GM18507 (cell line): ENCODE measurements at places on chromosomes 12 and 14.

DNA sequence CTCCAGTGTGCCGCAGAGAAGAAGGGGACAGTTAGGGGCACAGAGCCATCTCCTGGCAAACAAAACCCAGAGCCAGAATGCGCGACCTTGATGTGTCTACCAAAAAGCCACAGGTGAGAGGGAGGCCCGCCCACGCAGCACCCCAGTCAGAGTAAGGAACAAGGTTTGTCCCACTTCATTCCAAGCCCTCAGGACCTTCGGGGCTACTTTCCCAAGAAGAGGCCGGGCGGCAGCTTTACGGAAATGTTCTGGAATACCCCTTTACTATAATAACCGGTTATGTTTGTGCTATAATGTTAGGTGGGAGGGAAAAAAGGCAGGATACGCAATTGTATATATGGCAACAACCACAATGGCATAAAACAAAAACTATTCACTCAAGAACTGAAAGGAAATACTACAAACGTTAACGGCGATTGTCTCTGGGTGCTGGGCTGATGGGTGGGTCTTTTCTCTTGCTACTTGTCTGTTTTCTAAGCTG lies 12.3 kb downstream of the CCDC88C start:
- no peak for DNase-seq

GRCh38 chr14:30521899-30522736 lies 36.8 kb upstream of the G2E3 start:
- DNase-seq = no peak

- DNase-seq = peak; percentile 23
These were observed 353 bp downstream of the BAG5 start for GRCh38 chr14:103562179-103562428.

DNA sequence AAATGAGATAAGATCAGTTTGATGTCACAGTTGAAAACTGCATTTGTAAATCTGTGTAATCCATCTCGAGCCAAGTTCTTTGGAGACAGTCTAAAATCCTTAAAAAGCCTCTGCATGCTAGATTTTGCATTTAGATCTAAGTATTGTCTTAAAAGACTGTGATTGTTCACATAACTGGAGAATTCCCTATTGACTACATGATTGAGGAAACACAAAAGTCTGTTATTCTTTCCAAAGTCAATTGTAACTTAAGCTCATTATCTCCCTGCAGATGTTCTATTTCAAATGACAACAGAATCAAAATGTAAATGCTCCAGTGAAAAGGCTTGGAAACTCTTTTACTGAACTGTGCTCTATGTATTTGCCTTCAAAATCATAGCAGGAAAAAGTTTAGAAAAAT lies 77.8 kb downstream of the MYF5 start:
- no peak for DNase-seq

- no peak for DNase-seq
These were observed 578.4 kb upstream of the STXBP6 start for GRCh38 chr14:25628390-25628789.

- no peak for DNase-seq
These were observed at the start of gene ACACB for GRCh38 chr12:109115758-109116610. Gene ACACB (plus strand): TSS chr12:109116587. CDS start chr12:109139406, 22,819 bp downstream.

DNA sequence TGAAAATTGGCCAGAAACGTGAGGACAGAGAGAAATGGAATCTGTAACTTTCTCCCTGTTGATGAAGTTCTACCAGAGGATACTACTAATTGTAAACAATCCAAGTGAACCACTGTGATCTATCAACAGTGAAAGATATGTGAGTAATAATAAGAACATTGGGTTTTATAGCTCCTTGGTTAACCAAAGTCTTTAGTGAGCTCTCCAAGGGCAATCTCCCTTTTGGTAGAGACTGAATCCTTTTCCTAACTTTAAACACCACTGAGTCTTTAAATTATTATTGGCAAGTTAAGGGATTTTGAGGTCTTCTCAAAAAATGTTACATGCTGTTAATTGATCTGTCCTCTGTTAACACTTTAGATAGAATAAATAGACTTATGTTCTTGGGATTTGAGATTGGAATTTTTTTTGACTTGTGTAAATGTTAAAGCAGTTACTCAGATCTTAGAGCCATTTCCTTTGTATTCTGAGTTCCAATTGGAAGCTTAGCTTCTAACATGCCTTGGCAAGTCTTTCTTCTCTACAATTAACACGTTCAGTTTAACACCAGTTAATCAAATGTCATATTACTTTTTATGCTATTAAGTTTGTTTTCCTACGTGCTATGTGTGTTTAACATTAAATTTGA lies 338.2 kb upstream of the DDHD1 start:
- DNase-seq = no peak

GRCh38 chr14:51201890-51202289 lies 38.2 kb upstream of the TMX1 start:
- no peak for DNase-seq

- no peak for DNase-seq
These were observed 137.4 kb downstream of the DAAM1 start for GRCh38 chr14:59325906-59326305.

GRCh38 chr14:77547512-77548180 lies 49.0 kb upstream of the ISM2 start:
- no peak for DNase-seq

- DNase-seq = no peak
These were observed 38.3 kb upstream of the PRB2 start for GRCh38 chr12:11433664-11434063.

DNA sequence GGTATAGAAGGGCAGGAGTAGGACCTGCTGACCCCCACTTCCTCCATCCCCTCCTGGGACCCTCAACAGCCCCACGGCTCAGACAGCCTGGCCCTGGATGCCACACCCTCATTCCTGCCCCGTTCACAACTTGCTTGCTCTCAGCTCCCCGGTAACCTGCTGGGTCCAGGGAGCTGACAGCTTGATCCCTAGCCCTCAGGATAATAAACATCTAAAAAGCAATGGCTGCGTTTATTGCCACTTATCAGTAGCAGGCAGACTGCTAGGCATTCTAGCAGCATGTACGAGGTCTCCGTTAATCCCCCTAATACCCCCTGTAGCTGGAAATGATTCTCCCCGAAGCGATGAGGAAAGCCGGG lies 24.3 kb upstream of the RPLP0 start:
- no peak for DNase-seq

GRCh38 chr14:55356913-55357312 lies 54.7 kb downstream of the ATG14 start:
- DNase-seq = no peak

- DNase-seq = no peak
These were observed 66.7 kb upstream of the E2F7 start for GRCh38 chr12:77131977-77132490.

DNA sequence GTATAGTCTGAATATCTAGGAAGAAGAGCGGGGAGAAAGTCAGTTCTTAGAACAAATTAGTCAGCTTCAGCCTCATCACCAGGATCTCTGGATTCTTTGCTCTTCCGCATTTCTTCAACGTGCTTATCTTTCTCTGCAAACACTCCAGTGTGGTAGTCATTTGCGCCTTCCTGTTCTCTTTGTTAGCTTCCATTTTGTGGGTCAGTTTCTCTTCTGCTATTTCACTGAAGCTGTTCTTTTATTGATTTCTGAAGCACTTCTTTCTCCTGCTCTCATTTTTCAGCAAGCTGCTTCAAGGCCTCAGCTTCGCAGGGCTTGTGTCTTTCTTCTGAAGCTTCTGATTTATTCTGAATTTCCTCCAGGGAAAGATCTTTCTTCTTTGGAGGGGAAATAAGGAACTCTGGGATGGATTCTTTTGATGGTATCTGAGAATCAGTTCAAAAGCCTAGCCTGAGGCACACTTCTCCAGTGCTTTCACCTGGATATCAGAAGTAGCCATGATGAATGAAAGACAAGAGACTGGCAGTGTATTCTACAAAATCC lies 13.5 kb downstream of the AMN1 start:
- no peak for DNase-seq

- no peak for DNase-seq
These were observed 106.8 kb downstream of the CALM1 start for GRCh38 chr14:90503582-90503981.

- DNase-seq = no peak
These were observed 101.7 kb downstream of the RTN1 start for GRCh38 chr14:59768855-59769375.

GRCh38 chr12:56431850-56432249 lies 17.4 kb downstream of the TIMELESS start:
- no peak for DNase-seq

- no peak for DNase-seq
These were observed 376.2 kb downstream of the DPF3 start for GRCh38 chr14:72517736-72518135.

DNA sequence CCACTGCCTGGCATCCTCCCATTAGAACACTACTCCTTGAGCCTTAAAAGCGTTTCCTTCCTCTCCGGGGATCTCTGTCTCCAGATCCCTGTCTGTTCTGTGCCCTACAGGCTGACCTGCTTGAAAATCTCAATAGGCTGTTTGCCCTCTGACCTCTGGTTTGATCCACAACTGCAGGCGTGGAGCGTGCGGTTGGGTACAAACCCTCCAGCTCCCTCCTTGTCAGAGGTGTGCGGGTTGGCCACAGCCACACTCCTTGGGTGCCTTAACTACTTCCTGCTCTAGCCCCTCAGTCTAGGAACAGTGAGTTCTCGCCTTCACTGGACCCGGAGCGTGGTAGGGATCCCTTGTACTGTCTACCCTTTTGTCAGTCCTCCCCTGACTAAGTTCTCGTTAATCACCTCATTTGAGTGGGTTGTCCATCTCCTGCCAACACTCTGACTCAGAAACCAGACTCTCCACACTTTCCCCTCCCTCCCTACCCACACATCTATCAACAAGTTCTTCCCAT lies 33.1 kb downstream of the CMKLR1 start:
- DNase-seq = no peak

DNA sequence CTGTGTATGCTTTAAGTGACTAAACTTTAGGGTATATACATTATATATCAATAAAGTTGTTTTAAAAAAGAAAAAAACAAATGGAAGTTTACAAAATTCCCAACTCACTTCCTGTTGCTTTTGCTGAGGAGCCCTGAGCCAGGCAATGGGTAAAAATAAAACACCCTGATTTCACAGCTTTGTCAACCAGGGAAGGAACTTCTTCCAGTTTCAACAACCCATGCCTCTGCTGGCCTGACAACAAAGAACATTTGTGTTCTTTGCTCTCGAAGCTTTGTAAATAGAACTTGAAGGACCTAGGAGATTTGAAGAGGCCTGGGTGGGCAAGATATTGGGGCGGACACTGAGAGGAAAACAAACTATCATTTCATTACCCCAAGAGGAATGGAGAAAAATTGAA lies 141.2 kb upstream of the NOS1 start:
- no peak for DNase-seq

GRCh38 chr12:119576118-119576810 lies 17.3 kb upstream of the TMEM233 start:
- DNase-seq = no peak
